ENCODE measurements at places on chromosomes 1 and 21. TPM values are rescaled to one million over a fixed set of nuclear protein-coding genes. Genes with fewer than 3 reads are reported as not detected.

DNA sequence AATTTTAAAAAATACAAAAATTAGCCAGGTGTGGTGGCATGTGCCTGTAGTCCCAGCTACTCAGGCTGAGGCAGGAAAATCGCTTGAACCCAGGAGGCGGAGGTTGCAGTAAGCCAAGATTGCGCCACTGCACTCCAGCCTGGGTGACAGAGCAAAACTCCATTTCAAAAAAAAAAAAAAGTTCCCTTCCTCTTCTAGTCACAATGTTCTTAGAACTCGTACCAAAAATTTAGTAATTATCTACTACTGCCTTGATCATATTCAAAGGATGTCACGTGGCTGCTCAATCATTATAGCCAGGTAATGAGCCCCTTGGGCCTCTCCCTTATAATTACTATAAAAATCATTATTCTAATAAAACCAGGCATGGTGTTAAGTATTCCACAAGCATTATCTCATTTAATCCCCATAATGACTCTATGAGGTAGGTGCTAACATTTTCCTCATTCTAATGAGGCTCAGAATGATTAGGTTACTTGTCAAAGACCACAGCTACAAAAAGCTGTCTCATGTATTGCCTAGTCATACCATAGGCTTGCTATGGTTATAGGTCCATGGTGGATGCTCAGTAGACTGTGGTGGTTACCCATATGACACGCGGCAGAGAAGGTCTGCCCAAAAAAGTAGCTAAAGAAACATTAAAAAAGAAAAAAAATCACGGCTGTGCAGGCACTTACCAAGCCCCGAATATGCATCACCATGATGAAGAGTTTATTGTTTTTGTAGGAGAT, 15.5 kb upstream of the PPP1R15B start:
- no peak for DNase-seq

DNA sequence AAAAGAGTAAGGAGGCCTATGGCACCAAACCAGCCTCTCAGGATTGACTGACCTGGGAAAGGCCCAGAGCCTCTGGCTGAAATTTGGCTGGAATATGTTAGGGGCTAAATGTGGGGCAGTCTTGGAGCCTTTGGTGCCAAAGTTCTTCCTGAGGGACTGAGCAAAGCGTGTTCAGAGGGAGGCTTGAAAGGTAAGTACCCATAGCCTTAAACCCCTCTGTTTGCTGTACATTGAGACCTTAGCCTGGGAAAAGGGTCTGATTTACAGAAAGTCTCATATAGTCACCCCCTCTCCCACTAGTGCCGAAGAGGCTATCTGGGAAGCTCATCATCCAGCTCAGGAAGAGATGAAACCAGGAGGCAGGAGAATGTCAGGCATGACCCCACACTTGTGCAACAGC, at the start of gene LCE4A:
LCE4A (plus strand) TSS at position 301 of the 400 bp plus-strand sequence. CDS start 916 bp downstream, outside the sequence.
- no peak for DNase-seq

DNA sequence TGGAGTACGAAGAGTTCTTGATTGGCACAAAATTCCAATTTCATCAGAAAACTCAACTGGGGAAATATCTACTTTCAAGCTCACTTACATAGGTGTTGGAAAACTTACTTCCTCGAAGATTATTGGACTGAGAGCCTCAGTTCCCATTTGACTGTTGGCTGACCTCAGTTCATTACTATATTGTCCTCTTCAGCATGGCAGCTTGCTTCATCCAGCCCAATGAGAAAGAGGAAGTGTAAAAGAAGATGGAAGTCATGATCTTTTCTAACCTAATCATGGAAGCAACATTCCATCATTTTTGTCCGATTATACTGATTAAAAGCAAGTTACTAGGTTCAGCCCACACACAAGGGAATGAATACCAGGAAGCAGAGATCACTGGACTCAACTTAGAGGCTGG, 49.4 kb downstream of the HSD3B1 start:
- DNase-seq: peak; percentile 10

GRCh38 chr1:200150721-200151120, 123.2 kb downstream of the NR5A2 start:
- DNase-seq: no peak

DNA sequence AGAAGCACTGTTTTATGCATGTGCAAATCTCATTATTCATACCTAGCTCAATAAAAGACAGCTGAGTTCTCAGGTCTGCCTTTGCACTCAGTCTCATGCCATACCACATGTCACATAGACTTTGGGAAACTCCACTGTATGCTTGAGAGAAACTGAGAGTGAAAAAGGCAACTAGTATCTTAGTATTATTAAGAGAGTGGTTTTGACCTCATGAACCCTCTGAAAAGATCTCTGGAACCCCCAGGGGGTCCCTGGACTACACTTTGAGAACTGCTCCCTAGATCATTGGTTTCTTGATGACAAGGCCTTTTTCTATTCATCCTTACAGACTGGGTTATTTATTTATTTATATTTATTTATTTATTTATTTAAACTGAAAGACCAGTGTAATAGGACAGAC, 3.7 kb upstream of the RHEX start:
- DNase-seq: no peak

- DNase-seq: no peak
Measured at GRCh38 chr1:184289825-184290550, 96.8 kb upstream of the C1orf21 start.

GRCh38 chr1:166975361-166976129, at the start of gene ILDR2:
Gene ILDR2, minus strand, starts transcription at chr1:166975540. Its CDS starts 272 bp downstream, at chr1:166975268.
- no peak for DNase-seq

DNA sequence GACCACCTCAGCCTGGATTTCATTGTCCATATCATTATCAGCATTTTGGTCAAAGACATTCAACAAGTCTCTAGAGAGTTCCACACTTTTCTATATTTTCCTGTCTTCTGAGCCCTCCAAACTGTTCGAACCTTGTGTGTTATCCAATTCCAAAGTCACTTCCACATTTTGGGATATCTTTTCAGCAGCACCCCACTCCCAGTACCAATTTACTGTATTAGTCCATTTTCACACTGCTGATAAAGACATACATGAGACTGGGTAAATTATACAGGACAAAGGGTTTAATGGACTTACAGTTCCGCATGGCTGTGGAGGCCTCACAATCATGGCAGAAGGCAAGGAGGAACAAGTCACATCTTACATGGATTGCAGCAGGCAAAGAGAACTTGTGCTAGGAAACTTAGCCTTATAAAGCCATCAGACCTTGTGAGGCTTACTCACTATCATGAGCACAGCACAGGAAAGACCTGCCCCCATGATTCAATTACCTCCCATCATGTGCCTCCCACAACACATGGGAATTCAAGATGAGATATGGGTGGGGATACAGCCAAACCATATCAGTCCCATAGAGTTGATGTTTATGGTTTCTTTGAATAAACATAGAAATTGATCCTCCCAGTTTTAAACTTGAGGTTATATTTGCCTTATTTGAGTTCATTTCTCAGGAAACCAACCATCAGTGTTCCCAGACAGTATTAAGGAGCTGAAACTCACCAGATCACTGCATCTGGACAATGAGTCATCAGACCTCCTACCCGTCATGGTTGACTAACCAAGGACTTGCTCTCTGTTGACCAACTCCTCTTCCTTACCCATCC, 322.7 kb upstream of the DUSP10 start:
- no peak for DNase-seq

The ALX3 gene
- total RNA-seq: not detected

- no peak for DNase-seq
Measured at GRCh38 chr21:34372321-34372720, 3.0 kb upstream of the SMIM11 start.

- no peak for DNase-seq
Measured at GRCh38 chr1:94036730-94037129, 84.2 kb downstream of the ABCA4 start.

The COPA gene
- 248 TPM for total RNA-seq

The KRTAP19-1 gene
- total RNA-seq: not detected

GRCh38 chr1:36450919-36451305, 661 bp upstream of the OSCP1 start:
- DNase-seq: no peak

DNA sequence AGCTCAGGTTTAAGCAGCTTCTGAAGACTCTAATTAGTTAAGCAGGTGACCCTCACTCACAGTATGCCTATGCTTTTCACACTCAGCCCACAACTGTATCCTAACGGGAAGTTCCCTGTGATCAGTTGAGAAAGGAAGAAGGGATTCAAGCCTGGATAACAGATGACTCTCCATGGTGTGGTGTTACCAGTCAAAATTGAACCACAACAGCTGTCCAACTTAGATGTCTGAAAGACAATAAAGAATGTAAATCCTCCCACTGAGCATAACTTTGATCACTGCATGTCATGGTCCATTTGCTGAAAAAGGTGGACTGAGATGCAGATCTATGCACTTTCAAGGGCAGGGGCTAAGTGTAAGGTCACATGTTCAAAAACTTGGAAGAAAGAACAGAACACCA, 32.3 kb upstream of the DIPK1A start:
- no peak for DNase-seq

The LCA5L gene
- total RNA-seq: 0.38 TPM

GRCh38 chr1:70874818-70875217, 172.8 kb downstream of the PTGER3 start:
- no peak for DNase-seq

DNA sequence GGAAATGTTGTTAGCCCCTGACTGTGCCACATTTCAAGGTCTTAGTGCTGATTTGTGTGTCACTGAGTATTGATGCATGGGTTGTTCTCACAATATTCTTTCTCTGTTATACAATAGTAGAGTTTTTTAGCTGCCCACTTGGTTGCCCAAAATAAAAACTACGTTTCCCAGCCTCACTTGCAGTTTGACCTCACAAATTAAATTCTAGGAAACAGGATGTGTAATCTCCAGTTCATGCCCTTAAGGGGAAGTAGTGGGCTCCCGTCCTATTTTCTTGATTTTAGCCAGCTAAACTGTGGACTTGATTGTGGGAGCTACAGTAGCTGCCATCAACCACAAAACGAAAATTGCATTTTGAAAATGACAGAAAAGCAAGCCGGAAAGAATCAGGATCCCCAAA, 27.3 kb upstream of the LAMC1 start:
- DNase-seq: no peak

- no peak for DNase-seq
Measured at GRCh38 chr1:53132176-53132575, 10.3 kb downstream of the SLC1A7 start.

The DRAM2 gene
- total RNA-seq: 48.4 TPM

The IGSF21 gene
- not detected for total RNA-seq

The CRABP2 gene
- 0.25 TPM for total RNA-seq

The FMO4 gene
- 0.51 TPM for total RNA-seq

The MCOLN2 gene
- not detected for total RNA-seq

DNA sequence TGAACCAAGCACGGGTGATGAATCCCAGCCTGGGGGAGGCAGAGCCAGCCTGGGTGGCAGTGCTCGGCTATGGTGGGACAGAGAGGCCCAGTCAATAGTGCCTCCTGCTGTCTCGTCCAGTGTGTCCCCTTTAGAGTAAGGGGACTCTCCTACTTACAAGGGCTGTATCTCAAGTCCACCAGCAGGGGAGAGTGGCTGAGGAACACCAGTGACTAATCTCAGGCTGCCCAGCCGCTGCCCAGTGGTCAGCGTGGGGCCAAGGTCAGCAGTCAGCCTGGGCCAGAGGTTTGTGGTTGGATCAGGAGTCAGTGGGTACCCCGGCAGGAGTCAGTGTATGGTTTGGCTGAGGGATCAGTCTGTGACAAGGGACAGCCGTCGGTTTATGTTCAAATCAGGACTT, 109.2 kb upstream of the RUNX3 start:
- DNase-seq: no peak

The CDC7 gene
- total RNA-seq: 2.4 TPM

DNA sequence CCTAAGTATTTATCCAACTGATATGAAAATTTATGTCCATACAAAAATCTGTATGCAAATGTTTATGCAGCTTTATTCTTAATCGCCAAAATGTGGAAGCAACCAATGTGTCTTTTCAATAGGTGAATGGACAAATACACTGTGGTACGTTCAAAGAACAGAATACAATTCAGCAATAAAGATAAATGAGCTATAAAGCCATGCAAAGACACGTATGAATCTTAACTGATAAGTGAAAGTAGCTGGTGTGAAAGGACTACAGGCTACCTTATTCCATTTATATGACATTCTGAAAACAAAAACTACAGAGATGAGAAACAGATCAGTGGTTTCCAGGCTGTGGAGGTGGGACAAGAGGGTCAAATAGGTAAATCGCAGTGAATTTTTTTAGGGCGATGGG, 419.6 kb upstream of the B3GALT2 start:
- no peak for DNase-seq

The FBLIM1 gene
- total RNA-seq: 136 TPM

GRCh38 chr21:35284199-35284598, 235.1 kb upstream of the RUNX1 start:
- DNase-seq: no peak

- DNase-seq: no peak
Measured at GRCh38 chr1:53615101-53615500, 123.9 kb downstream of the GLIS1 start.

DNA sequence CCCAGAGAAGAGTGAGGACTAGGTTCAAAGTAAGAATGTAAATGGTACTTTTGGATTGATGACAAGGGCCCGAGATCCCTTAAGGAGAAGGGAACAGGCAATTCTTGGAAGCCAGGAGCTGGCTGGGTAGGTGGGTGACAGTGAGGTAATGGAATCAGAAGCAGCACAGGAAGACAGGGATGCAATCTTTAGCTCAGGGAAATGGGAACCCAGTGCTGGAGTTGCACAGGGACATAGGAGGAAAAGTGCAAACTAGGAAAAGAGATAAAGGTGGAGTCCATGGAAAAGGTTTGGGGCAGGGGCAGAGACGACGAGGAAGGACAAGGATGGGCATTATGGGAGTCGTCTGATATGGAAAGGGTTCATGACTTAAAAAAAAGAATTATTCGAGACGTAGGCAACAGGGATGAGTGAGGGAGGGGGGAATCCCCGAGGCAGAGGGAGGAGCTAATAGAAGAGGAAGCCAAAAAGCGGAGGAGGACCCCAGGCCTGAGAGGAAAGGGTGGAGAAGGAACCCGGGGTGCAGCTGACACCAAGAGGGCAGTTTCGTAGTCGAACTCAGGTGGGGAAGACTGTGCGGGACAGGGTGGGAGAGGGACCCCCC, 495 bp downstream of the PI4KB start:
- peak; percentile 58 for DNase-seq

DNA sequence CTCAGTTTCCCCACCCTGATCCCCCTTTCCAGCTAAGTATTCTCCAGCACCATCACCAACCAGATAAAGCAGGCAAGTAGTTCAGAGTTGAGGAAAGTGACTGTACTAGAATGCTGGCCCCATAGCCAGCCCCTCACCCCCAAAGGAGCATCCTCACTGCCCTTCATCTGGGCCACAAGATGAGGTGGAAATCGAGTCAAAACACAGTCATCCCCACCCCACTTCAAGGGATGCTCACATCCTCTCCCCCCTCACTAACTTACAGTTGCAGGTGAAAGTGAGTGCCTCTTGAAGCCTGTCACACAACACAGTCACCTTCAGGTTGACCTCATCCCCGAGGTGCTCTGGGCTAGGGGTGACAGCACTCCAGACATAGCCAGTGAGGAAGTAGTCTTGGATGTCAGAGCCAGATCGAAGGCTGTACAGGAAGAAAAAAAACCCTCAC, 30.4 kb downstream of the PIK3C2B start:
- DNase-seq: no peak

The SYCP1 gene
- not detected for total RNA-seq

DNA sequence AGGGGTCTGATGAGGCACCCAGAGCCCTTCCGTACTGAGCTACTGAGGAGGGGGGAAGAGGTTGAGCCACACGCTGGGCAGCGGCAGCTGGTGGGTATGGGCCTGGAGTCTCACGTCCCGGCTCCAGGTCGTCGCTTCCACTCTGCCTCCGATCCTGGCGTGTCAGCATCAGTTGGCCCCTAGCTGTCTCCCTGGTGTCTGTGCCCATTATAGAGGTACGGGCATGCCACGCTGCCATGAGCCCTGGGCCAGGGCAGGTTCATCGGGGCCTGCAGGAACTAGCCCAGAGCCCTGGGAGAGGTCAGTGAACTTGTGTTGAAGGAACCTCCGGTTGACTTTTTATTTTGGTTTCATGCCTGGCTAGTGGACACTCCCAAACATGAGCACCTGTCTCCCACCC, 18.2 kb downstream of the COQ8A start:
- DNase-seq: no peak

All from dermis microvascular lymphatic vessel endothelial cell (primary cell).